ENCODE measurements at places on chromosomes 2 and 18.

- DNase-seq: no peak
Observed at GRCh38 chr2:151730262-151730975, 3.9 kb downstream of the NEB start.

GRCh38 chr2:125979886-125980285, 676.1 kb upstream of the GYPC start:
- no peak for DNase-seq

GRCh38 chr2:165815299-165816141, 21.5 kb upstream of the GALNT3 start:
- no peak for DNase-seq

DNA sequence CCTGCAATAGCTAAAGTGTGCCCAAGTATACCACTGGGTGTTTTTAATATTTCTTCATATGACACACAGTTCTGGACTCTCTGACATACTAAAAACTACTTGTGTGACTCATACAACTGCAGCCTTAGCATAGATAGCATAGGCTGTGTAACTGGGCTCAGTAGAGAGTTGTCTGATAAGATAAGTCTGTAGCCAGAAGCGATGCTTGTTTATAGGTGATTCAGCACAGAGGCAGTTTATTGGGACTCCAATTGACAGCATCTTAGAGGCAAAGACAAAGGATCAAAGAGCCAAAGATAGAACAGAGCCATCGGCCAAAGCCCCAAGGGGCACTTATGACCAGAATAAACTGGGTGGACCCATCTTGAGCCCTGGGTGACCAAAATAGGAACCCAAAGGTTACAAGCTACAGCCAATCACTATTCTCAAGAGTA, 42.3 kb downstream of the AAK1 start:
- DNase-seq: no peak

DNA sequence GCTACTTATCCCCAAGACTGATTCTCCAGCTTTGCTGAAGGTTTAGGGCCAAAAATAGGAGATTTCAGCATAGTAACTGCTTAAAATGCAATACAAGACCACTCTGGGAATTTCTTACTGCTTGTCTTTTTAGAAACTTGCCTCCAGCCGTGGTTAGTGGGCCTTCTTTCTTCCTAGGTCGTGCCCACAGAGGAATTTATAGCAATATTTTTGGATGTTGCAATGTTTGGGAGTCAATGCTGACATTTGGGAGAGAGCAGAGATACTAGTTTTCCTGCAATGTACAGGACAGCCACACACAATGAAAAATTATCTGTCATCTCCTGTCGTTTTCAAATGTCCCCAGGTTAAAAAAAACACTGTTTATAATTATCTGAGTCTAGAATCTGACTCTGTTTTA, 25.6 kb upstream of the CERS6 start:
- DNase-seq: no peak

- DNase-seq: no peak
Observed at GRCh38 chr2:14903709-14904374, 271.3 kb downstream of the LRATD1 start.

DNA sequence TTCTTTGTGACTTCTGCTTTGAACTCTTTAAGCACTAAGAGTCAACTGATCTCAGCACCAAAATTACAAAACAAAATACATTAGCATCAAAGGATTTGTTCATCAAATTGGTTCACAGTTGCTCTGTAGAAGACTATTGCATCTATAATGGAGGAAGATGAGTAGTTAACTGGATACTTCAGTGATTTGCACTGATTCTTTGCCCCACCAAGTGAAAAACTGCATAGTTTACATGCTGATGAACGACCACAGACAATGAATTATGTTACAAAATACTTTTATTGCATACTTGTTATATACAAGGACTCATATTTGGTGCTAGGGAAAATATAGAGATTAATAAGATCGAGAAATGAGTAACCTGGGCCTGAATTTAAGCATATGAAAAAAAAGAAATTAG, 107.2 kb downstream of the SCG2 start:
- no peak for DNase-seq

- no peak for DNase-seq
Observed at GRCh38 chr2:10614939-10615338, 74.8 kb downstream of the NOL10 start.

DNA sequence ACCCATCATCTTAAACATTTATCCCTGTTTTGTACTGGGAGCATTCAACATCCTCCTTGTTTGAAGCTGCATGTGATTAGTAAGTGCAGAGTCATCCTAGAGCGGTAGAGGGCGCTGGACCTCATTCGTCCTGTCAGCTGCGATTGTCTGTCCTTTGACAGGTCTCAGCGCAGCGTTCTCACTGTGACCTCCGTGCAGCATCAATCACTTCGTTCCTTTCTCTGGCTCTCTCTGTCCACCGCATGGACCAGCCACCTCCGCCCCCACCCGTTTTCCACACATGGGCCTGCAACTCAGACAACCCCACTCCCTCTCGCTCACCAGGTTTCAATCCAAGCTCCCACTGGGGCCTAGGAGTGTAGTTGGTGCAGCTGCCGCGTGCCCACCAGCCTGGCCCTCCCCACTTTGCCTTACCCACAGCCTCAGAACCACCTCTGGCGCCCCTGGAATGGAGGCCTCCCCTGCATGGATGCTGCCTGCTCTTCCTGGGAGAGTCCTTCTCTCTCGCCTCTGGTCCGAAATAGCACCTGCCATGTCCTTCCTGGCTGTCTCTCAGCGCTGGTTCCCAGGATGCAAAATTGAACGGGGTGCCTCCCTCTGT, 90.5 kb downstream of the NDUFA10 start:
- peak; percentile 93 for DNase-seq

DNA sequence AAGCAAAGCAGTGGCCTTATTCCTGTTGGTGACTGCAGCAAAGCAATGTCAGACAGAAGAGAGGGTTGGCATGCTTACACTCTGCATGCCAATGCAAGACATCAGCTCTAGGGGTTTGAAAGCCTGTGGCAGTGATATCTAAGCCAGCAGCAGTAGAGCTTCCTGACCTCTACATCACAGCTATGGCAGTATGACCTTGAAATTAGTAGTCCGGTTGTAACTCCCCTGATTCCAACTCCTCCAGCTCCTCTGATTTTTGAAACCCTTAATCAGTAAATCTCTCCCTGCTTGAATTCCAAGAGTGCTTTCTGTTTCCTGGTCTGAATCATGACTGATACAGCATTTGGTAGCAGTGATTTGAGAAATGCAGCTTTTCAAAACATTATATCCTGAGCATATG, 60.0 kb upstream of the LRP1B start:
- DNase-seq: no peak

- DNase-seq: no peak
Observed at GRCh38 chr2:37500031-37500430, 155.6 kb downstream of the QPCT start.

GRCh38 chr2:98869870-98870269, 66.2 kb downstream of the CRACDL start:
- no peak for DNase-seq

- no peak for DNase-seq
Observed at GRCh38 chr2:226862623-226863022, 26.8 kb downstream of the RHBDD1 start.

- DNase-seq: no peak
Observed at GRCh38 chr2:160402501-160402900, 91.1 kb downstream of the RBMS1 start.

GRCh38 chr2:39664888-39665591, 677 bp upstream of the TMEM178A start:
- no peak for DNase-seq

DNA sequence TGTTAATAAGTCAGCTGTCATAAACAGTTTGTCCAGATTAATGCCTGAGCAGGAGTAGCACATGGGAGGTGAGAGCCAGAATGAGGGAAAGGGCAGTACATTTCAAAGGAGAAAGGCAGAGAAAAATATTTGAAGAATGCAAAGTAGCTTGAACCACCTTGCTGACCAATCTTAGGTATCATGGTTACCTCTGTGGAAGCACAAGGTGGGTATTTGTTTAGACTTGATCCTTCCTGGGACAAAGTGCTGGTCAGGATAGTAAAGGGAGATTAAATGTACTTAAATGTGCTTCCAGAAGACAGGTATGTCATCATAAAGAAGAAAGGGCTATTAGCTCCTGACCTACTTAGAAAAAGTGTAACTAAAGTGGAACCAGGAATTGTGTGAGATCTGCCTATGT, 105.0 kb downstream of the LRRTM1 start:
- DNase-seq: no peak

- DNase-seq: no peak
Observed at GRCh38 chr2:10635430-10635829, 54.3 kb downstream of the NOL10 start.

- DNase-seq: no peak
Observed at GRCh38 chr2:69171116-69171896, 158.3 kb downstream of the ANTXR1 start.

GRCh38 chr2:189763908-189764661, 1.5 kb upstream of the OSGEPL1 start:
- DNase-seq: peak; percentile 25
